ENCODE measurements at places on chromosomes 3 and 15.
A peak's percentile ranks its signal among the peaks of the same experiment; 100 is the strongest.

- DNase-seq = no peak
These were observed 377.2 kb upstream of the CFAP20DC start for GRCh38 chr3:59426821-59427565.

- peak; percentile 52 for DNase-seq
These were observed 76.6 kb downstream of the CPN2 start for GRCh38 chr3:194274424-194275085.

DNA sequence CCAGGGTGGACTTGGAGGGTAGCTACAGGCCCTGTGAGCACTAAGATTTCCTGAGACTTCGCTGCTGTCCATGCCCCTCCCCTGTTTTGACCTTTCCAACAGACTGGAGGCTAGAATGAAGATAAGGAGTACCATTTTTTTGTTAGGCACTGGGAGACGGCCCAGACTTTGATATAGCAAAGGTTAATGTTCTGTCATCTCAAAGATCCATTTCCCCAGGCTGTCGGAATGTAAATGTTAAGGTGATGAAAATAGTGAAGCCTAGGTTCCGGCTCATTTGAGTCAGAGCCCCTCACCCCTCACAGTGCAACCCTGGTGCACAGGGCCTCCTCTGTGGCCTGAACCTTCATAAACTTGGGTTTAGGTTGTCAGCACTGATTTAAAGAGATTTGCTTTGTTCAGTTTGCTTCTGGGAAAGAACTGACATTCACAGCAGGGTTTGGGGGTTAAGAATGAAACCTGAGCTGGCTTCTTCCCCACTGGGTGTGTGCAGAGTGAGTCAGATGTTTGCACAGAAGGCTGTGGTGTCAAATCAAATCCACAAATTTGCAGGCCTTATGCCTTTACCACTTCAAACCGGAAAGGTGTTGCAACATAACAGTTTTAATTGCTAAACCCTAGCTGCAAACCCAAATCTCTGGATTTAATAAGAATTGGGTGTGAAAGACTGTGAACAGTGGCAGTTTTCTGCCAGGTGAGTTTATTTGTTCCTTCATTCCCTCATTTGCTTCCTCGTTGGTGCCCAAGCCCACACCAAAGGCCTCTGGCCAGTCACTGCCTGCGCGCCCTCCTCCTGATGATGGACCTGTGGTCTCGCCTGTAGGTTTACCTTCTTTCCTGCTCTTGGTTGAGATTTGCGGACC, 20.6 kb upstream of the KCTD6 start:
- DNase-seq = no peak

GRCh38 chr3:77078279-77078678, 38.4 kb downstream of the ROBO2 start:
- no peak for DNase-seq

DNA sequence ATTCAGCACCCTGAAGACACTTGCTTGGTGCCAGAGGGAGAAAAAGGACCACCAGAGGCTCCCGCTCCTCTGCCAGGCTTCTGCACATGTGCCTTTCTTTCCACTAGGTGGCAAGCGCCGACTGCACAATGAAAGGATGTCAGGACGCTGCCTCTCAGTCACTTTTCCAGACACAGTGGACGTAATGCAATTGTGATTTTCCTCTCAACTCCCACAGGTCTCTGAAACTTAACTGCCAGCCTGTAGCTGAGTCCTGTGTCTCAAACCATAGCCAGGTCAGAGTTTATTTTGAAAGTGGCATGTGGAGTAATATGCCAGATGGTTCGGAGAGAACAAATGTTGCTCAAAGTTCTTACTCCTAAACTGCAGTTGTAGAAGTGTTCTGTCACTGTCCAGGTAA, 162.9 kb downstream of the ITPR1 start:
- DNase-seq = peak; percentile 81

- DNase-seq = peak; percentile 76
These were observed 103.9 kb downstream of the TMEM266 start for GRCh38 chr15:76163457-76164295.

- DNase-seq = peak; percentile 77
These were observed 157.2 kb downstream of the LRRC28 start for GRCh38 chr15:99408236-99409096.

GRCh38 chr3:156396851-156397250, 158.1 kb downstream of the SSR3 start:
- no peak for DNase-seq

Data from aorta (tissue), 5 donors.